ENCODE measurements at places on chromosomes 5 and 9.

GRCh38 chr9:15977438-15977837 lies 424.6 kb downstream of the CCDC171 start:
- no peak for ATAC-seq

- ATAC-seq, result no peak
Observed at GRCh38 chr5:139062910-139063663, 135.1 kb downstream of the SIL1 start.

GRCh38 chr9:36993933-36994764 lies 39.9 kb downstream of the PAX5 start:
- ATAC-seq, result no peak

DNA sequence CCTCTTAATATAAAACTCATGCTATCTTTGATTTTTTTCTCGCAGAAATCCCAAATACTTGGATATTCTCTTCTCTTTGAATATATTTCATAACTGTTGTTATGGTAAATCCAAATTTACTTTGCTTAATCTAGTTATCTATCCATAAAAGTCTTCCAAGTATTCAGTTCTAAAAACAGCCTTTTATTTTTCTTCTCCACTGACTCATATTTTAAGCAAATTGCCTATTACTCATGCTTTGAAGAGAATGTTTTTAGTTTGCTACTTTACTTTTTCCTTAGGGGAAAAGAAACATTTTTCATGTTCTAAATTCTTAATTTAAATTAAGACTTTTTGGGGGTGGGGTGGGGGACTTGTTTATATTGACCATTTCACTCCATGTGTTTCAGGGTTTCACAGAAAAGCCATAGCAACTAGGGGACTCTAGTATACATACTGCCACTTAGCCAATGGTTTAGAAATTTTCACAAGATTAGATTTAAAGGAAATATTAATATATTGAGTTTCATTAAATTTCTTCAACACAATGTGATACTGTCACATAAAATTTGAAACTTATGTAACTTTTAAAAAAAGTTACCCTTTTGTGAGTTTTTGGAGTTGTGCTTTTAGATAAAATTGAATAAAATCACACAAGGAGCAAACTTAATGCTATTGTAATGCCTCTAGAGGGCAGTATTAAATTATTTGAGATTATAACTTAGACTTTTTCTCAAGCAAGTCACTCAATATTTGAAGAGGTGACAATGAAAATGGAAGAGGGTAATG lies 545.8 kb upstream of the ARRDC3 start:
- ATAC-seq, result no peak

DNA sequence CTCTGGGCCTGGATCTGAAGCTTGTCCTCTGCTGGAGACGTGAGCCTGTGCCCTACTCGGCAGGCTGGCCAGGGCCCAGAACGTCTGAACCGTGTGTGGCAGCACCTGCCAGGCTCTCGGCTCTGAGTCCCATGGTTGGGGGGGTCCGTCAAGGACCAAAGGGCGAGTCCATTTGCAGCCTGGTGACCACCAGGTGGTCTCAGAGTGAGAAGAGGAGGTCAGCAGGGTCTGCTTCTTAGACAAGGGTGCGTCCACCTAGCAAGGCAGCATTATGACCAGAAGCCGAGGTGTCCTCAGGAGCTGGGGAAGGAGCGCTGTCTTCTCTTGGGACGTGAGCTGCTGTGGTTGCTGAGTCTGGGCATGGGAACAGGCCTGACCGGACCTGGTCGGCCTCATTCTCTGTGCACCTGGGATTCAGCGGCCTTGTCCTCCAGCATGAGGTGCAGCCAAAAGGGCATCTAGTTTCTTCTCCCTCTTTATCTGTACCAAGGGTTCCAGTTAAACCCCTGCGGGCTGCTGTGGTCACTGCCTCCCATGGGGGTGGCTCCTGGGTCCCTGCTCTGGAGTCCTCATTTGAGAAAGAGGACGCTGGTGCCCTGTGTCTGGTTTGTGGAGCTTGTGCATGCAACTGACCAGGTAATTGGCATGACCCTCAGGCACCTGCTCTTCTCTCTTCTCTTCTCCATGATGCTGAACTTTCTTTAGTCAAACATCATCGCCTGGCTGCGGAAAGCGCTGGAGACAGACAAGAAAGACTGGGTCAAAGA lies 14.4 kb downstream of the EXOC3 start:
- ATAC-seq, result no peak

DNA sequence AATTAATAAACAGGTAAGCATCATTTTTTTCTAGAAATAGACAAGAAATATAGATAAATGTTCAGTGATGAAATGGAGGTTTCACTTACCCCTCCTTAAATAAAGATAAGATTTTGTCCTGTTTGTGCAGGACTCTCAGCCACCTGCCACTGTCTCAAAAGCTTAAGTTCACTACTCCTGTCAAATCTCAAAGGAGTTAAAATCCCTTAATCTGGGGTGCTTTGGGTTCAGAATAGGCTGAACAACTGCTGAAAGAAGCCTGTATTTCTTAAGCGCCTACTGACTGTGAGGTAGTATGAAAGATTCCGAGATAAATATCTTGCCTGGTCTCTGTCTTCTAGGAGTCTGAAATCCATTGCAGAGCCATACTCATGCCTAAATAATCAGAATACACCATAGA lies 3.7 kb upstream of the BRINP1 start:
- no peak for ATAC-seq

DNA sequence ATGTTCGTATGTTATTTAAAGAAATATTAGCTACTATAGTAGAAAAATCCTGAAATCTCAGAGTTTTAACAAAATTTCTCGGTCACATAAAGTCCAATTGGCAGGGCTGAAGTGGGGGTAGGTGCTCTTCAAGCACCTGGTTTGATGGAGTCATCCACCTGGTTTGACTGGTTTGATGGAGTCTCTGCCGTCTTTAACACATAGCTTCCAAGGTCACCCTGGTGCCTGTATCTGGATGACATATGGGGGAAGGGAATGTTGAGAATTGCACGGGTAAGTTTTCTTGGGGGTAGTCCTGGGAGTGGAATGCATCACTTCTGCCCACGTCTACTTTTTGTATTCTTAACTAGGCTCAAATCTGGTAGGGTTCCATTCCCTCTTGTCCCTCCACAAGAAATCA lies 351.2 kb downstream of the SH3GL2 start:
- no peak for ATAC-seq

DNA sequence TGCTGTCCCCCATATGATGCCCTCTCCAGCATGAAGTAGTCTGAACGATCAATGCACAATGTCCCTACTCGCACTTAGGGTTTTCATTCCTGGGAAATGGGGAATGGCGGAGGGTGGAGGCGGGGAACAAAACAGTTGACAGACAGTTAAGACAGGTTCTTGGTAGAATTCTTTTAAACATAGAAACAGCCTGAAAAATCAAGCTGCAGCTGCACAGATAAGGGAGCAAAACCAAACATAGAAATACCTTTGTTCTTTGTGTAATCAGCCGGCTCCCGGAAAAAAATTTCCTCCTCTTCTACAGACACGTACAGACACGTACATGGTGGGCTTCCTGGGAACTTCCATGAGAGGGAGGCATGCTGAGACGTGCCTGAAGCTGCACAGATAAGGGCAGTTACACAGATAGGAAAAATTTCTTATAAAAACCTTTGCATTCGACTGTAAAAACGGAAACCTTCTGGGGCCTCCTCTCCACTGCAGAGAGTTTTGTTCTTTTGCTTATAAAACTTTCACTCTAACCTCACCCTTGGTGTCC lies 662.4 kb upstream of the PTPRD start:
- no peak for ATAC-seq

DNA sequence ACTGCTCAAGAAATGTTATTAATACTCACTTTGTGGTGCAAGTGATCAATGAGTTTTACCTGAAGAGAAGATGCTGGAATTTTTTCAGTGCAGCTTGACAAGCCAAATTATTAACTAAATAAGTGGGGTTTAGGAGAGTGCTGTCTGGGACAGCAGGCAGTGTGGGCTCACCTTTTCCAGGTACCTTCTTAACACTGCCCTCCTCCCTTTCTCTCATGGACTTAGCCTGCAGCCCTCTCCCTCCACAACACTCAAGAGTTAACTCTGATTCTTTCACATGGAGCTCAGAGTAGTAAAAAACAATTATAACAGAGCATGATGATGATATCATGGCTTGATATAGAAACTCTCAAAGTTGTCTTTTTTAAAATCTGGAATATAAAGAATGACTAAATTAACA lies 404.8 kb upstream of the SLC30A5 start:
- no peak for ATAC-seq

GRCh38 chr5:37871023-37871815 lies 31.4 kb upstream of the GDNF start:
- ATAC-seq, result no peak

DNA sequence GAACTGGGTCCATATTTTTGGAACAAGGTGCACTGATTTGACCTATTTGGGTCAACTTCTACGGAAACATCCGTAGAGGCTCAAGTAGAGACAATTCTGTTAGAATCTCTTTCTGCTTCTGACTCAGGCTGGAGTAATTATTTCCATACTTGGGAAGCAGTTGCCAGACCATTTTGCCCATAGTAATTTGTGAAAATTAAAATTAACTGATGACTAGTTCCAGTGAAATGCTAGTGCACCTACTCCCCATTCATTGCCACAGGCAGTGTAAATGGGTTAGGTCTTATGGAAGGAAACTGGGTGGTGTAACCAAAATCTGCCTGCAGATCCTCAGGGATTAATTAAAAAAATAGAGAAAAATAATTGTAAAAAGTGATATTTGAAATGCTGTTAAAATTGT lies 201.1 kb downstream of the TENT4A start:
- ATAC-seq, result no peak

GRCh38 chr5:95670568-95670967 lies 12.2 kb downstream of the SPATA9 start:
- ATAC-seq, result no peak

GRCh38 chr9:15724016-15724415 lies 171.2 kb downstream of the CCDC171 start:
- ATAC-seq, result no peak

DNA sequence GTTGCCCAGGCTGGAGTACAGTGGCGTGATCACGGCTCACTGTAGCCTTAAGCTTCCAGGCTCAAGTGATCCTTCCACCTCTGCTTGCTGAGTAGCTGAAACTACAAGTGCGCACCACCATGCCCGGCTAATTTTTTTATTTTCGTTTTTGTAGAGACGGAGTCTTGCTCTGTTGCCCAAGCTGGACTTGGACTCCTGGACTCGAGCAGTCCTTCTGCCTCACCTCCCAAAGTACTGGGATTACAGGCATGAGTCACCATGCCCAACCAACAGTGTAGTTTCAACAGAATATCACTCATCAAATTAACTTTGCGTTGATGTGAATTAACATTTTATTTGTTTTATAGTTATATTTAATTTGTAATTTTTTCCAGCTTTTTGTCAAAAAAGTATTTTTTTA lies 45.3 kb downstream of the WDR70 start:
- no peak for ATAC-seq

GRCh38 chr9:37769995-37770394 lies 14.9 kb downstream of the EXOSC3 start:
- no peak for ATAC-seq

- no peak for ATAC-seq
Observed at GRCh38 chr5:124725040-124725434, 21.4 kb downstream of the ZNF608 start.

DNA sequence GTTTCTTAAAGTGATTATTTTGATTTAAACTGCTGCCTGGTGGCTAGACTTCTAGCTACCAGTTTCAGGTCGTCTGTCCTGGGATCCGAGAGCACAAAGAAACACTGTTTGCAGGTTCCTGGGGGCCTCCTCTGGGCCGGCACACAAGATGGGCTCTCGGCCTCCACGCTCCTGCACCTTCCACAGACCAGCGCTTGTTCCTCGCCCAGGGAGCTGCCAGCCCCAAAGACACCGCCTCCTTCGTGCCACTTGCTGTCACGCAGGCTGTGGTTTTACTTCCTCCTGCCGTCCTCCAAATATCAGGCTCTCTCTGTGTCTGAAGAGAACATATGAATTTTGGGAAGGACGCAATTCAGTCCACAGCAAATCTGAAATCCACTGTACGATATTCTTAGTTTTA lies 105.8 kb downstream of the ROR2 start:
- no peak for ATAC-seq

- no peak for ATAC-seq
Observed at GRCh38 chr5:33997331-33997983, 10.4 kb downstream of the AMACR start.

GRCh38 chr9:82621447-82621846 lies 441.5 kb downstream of the RASEF start:
- no peak for ATAC-seq

GRCh38 chr5:178107756-178108310 lies 5.5 kb upstream of the N4BP3 start:
- ATAC-seq, result no peak

DNA sequence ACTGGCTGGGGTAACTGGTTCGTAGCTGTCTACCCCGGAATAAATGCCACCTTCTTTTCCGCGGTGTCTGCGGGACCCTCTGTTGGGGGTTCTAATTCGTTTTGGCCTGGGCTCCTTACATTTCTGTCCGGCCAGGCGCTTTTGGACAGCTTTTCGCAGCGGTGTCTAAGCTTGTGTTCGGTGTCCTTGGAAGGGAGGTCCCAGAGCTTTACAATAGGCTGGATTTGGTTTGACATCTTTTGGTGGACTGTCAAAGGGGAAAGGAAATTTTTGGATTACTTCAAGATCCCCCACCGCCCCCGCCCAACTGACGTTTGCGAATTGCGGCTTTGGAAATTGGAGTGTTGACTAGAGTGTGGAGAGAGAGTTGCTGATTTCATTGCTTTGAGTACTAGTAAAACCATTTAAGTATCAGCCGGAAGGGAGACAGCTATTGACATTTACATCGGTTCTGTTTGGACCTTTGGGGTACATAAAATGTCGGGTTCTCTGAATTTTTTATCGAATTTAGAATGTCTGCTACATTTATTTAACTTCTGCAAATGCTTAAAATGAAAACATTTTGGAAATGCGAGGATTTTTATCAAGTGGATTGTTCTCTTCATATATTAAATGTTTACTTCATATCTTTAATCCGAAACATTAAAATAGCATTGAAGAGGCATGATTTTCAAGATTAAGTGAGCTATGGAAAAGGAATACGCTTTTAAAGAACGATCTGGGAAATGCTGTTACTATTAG lies 4.7 kb upstream of the PURA start:
- no peak for ATAC-seq

DNA sequence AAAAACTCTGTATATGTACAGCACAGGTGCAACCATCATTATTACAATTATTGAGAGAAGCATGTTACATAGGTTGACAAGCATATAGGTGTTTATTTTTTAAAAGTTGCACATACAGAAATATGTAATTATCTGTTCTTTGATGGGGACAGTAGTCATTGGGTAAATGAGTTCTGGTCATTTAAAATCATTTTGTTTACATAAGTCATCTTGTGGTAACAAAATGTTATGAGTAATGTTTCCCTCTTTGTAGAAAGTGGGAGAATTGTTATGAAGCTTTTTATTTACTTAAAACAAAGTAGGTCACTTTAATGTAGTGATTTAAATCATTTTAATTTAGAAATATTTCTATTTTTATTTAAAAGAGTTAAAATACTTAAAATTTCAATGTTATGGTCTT lies 33.8 kb upstream of the FBXL17 start:
- no peak for ATAC-seq
